Activated CD4-positive, CD25-positive, alpha-beta regulatory T cell treated with anti-CD3 and anti-CD28 coated beads, Interleukin-2, amount 50 U/mL, for 24 hours (primary cell): ENCODE measurements at places on chromosomes 3 and 15.

- no peak for ATAC-seq
Measured at GRCh38 chr3:80052271-80052670, 284.5 kb upstream of the ROBO1 start.

- no peak for ATAC-seq
Measured at GRCh38 chr15:60682115-60682514, 203.2 kb upstream of the ICE2 start.

DNA sequence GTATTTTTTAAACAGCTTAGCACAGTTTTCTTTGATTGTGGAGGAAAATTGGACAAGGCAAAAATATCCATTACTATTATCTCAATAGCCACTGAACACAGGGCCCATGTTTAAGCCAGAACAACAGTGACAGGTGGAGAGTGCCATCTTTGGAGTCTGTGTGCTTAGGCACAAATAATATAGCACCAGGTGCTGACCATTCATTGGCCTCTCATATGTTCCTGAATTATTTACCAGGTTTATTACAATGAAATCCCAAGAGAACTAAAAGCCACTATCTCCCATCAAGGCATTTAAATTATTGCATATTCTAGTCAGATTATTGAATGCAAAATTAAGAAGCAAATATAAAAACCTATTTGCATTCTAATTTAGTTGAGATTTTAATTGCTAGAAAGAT, 39.6 kb downstream of the GPR156 start:
- no peak for ATAC-seq

DNA sequence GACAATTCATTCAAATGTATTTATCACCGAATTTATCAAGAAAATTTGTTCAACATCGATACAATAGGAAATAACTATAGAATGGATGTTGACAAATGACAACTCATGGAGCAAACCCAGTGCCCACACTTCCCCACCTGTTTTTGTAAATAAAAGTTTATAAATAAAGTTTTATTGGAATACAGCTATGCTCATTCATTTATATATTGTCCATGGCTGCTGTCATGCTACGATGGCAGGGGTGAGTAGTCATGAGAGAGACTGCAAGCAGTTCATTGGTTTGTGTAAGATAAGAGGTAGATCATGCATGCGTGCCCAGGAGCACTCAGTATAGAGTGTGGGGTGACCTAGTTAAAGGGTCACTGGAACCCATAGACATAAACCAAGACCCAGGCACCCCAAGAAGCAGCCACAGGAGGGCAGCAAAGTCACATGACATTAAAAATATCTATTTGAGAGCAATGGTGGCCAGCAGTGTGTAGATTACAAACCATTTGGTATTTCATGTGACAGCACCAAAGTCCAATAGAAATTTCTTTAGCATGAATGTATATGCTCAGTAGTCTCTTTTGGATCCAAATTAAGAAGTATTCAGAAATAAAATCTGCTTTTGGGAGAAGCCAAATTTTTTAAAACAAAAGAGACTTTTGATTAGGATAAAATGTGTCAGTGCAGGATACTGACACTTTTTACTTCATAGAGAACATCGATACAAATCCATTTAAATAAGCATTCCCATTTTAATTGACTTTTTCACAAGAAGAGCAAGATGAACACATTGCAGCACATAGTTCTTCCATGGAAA, 794.8 kb downstream of the MCTP2 start:
- no peak for ATAC-seq

- no peak for ATAC-seq
Measured at GRCh38 chr3:146975032-146975431, 369.9 kb upstream of the PLSCR5 start.

- no peak for ATAC-seq
Measured at GRCh38 chr3:119697394-119697793, 5.4 kb upstream of the CFAP91 start.

DNA sequence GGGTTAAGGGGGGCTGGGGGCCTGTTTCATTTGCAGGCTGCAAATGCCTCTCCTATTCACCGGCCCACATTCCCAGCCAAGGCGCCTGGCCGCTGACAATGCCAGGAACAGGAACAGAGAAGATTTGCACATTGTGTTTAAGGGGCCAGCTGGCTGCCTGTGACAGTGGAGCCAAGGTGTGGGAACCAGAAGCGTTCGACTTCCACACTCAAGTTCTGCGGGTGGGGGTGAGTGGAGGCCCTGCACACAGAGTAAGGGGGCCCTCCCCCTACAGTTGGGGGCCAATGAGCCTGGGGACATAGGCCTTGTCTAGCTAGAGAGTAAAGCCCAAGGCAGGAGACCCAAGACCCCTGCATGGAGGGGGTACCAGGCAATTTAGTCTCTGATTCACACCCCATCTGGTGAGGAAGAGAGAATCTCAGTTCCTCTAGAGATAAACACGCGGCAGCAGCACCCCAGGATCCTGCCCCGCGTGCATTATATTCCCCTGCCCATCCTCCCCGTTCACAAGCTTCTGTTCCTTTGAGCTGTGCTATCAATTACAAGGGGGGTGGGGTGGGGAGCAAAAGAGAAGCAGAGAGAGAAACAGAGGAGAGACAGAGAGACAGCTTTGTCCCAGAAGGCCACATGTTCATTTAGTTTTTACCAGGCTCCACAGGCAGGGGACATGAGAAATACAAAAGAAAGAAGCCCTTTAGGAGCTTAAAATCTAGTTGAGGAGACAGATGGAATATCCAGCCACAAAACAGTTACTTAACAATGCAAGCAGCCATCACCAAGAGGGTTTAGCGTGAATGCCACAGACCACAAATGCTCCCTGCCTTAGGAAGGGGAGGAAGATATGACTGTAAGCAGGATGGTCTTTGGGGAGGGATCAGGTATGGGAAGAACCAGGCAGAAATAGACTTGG, 9.2 kb downstream of the IGDCC3 start:
- no peak for ATAC-seq

DNA sequence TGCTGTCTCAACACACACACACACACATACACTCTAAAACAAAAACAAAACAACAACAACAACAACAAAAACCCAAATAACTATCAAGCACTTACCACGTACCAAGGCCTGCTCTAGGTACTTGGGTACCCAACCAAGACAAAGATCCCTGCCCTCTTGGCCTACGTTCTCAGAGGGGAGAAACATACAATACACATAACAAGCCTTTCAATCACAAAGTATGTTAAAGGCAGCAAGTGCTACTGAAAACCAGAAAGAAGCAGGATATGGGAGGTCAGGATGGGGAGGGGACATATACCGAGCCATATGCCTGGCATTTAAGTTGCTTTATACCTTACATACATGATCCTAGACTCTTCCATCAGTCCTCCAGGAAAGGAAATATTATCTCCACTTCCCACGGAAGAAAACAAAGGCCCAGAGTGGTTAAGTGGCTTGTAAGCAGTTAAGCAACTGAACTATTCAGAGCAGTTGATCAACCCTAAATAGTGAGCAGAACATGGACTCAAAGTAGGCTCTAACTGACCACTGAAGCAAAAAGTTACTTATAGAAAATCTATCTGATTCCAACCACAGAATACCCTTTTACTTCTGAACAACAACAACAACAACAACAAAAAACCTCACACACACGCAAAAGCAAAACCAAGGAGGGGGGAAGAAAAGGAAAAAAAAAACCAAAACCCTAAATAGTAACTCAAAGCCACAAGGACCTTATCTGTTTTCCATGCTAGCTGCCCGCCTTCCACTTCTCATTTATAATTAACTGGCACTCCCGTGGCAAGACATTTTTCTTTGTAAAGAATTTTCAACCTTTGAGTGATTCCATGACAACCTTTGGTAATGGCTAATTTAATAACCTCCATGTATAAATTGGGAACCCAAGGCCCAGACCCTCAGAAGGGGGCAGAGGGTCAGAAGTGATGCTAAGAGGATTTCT, 21.0 kb downstream of the PRICKLE2 start:
- no peak for ATAC-seq

DNA sequence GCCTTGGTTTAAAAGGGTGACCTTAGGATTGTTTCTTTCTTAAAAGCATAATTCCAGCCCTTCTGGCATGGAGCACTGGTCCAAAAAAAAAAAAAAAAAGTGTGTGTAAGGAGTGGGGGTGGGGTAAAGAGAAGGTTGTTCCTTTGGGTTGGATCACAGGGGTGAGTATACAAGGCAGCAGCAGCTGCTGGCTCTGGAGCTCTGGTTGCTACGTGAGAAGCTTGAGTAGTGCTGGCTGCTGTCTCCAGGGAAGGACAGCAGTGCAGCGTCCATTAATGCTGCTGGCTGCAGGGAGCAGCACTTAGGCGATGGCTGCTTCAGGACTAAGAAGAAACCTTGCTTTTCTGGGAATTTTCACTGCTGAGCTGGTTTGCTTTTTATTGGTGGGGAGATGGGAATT, 2.3 kb downstream of the SETD5 start:
- no peak for ATAC-seq

DNA sequence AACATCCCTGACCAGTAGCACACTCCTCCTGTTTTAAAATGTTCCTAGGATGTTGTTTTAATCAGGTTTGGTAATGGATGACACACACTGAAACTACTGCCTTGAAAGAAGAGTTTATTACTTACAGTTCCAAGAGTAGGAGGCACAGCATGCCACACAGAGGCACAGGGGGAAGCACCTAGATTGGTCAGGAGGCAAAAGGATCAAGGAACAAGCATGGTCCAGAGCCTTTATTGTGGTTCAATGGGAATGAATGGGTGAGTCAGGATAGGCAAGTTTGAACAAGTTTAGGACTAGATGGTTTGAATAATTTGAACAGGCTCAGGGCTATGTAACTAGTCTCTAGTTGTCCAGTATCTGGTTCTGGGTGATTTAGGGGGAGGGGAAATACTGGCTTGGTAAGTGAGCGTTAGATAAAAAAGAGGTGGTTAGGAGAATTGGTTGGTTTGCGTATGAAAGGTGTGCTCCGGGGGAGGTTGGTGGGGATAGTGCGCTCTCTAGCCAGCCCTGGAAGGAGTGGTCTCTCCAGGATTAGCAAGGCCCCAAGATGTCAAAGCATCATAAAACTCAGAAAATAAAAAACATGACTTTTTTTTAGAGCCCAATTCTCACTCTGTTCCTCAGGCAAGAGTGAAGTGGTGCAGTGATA, 35.1 kb downstream of the TMOD3 start:
- ATAC-seq, result no peak
